ENCODE measurements at places on chromosomes 13 and 19.

DNA sequence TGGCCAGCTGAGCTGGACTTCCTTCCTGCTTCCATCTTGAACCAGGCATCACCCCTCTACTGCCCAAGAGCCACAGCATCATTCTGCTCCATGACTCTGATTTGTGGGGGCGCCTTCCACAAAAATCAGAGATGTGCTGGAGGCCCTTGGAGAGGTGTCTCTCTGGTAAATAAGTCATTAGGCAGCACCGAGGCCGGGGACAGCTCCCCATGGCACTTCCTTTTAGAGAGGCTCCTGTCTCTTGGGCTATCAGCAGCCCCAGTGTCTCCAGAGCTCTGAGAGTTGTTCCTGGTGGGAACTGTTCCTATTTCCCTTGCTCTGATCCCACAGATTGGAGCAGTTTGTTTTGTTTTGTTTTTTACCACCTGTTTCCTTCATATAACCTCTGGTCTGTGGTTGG is 19.9 kb downstream of the NWD1 start:
- no peak for DNase-seq

DNA sequence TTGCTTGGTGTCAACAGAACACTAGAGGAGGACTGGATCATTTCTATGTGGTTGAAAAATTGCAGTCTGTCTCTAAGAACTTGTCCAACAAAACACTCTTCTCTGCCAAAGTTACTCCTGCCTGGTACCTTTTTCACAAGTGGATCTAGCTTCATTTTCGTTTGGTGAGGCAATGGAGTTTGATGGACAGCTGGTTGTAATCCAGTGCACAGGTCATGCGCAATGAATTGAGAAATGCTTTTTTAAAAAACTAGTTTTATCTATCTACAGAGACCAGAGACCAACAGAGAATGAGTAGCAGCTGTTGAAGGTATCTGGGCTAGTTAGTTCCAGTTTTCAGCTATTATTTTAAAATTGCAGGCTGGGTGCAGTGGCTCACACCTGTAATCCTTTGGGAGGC is 12.0 kb upstream of the KBTBD6 start:
- no peak for DNase-seq

- DNase-seq, result no peak
These were observed 64.0 kb downstream of the SERP2 start for GRCh38 chr13:44437356-44438233.

DNA sequence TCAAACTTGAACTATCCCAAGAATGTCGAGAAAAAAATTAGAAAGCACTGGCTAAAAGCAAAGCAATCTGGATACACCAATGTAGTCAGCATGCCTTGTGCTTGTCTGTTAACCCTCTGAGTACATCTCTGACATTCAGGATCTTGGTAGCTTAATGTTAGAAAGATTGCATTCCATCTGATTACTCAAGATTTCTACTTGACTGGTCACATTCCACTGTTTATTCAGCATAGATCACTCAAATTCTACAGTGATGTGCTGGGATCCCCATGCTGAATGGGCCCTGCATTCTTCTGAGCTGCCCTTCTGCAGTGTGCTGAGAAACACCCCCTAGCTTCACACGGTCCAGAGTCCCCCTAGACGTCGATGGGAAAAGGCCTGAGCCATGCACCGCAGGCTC is 295.4 kb upstream of the MAB21L1 start:
- DNase-seq, result no peak

- no peak for DNase-seq
These were observed 81.8 kb upstream of the RUBCNL start for GRCh38 chr13:46468570-46469463.

- no peak for DNase-seq
These were observed 118.9 kb upstream of the KL start for GRCh38 chr13:32897296-32897695.

DNA sequence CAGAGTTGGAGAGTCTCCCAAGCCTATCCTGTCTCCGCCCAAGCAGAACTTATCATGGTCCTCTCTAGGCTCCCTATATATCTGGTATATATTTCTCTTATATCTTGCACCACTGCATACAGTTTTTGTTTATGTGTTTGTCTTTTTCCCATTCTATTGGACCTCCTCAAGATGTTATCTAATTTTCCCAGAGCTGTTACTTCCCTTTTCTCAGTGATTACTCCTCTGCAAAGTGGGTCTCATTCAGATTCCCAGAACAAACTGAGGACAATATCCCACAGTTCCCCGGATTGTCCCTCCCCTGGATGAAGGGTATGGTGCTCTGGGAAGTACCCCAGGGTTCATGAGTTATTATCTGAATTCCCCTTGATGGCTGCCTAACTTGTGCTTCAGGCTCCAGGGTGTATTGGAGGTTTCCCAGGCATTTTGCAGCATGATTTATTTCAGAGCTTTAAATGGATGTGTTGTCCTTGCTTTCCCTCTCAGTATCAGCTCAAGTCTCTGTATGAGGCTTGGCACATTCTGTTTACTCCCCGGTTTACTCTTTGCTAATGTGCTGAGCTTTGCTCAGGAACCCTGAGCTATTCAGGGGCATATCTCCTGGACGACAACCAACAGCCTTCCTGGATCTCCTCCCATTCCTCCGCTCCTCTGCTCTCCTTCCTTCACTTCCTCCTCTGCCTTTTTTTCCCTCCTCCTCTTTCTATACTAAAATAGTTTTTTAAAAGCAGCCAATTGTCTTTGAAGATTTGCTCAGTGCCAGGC is 329.3 kb downstream of the SPRY2 start:
- DNase-seq, result no peak

- peak; percentile 65 for DNase-seq
These were observed 1.4 kb downstream of the ING1 start for GRCh38 chr13:110714797-110715394.

Measured in C1 segment of cervical spinal cord (tissue), 14 donors.